ENCODE measurements at places on chromosomes 11 and 22. TPM values are rescaled to one million over a fixed set of nuclear protein-coding genes. Genes with fewer than 3 reads are reported as not detected.

The DGCR6 gene
- total RNA-seq: 0.59 TPM

The SLC7A4 gene
- 0.30 TPM for total RNA-seq

The DUSP8 gene
- 1.2 TPM for total RNA-seq

The MGAT3 gene
- 1.3 TPM for total RNA-seq

The PATZ1 gene
- 15.7 TPM for total RNA-seq

The LRRN4CL gene
- 4.9 TPM for total RNA-seq

The RHOD gene
- total RNA-seq: 10.6 TPM

The NDUFS8 gene
- total RNA-seq: 81.6 TPM

The PGA3 gene
- not detected for total RNA-seq

The OR51B5 gene
- 0.13 TPM for total RNA-seq

The GNG3 gene
- 0.13 TPM for total RNA-seq

The OR4A16 gene
- not detected for total RNA-seq

The PTPRCAP gene
- total RNA-seq: 0.17 TPM

The GDPD4 gene
- not detected for total RNA-seq

The TMEM45B gene
- not detected for total RNA-seq

The HBG2 gene
- not detected for total RNA-seq

The HDHD5 gene
- total RNA-seq: 27.9 TPM

The CACNA1I gene
- total RNA-seq: not detected

The OR6M1 gene
- total RNA-seq: not detected

The MUC2 gene
- not detected for total RNA-seq

The SPINDOC gene
- 15.6 TPM for total RNA-seq

The HSPB2 gene
- 0.79 TPM for total RNA-seq

The KRTAP5-8 gene
- not detected for total RNA-seq

The NCF4 gene
- not detected for total RNA-seq

The C11orf68 gene
- total RNA-seq: 31.1 TPM

The SOX6 gene
- 2.5 TPM for total RNA-seq

All from smooth muscle cell of the pulmonary artery (primary cell).